ENCODE measurements at places on chromosomes 3 and 15.
A peak's percentile ranks its signal among the peaks of the same experiment; 100 is the strongest.

DNA sequence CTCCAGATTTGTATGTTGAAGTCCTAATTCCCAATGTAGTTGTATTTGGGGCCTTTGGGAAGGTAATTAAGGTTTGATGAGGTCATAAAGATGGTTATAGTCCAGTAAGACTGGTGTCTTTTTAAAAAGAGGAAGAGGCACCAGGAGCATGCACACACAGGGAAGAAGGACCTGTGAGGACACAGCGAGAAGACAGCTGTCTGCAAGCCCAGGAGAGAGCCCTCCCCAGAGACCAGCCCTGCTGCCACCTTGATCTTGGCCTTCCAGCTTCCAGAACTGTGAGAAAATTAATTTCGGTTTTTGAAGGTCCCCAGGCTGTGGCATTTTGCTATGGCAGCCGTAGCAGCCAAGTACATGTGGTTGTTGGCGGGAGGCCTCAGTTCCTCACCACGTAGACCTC, 32.8 kb upstream of the TSEN2 start:
- DNase-seq = no peak

DNA sequence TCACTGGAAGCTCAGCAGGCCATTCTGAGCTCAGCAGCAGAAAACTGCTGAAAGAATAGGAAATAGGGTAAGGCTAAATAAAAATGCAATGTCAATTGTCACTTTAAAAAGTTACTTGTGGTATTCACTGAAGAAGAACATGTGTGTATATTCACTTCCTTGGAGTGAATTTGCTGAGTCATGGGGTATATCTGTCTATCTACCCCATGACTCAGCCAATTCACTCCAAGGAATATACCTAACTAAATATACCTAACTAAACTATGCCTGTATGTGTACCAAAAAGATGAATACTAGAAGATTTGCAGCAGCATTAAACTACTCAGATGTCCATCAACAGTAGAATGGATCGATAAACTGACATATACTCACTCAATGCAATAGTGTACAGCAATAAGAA, 69.5 kb upstream of the KCNAB1 start:
- DNase-seq = no peak

DNA sequence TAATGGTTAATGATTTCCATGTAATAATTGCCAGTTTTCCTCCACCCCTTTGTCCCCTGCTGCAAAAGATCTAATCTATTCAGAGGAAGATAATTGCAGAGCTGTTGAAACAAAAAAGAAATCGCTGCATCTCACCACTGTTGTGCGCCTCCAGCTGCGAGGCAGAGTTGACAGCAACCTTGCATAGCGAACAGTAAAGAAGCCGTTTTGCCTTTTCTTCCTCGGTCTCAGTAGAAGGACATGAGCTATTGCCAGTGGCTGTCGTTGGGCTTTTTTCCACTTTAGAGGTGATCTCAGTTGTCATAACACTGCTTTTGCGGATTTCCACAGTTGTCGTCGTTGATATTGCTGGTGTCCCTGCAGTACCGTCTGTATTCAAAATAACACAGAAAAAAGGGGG, 314.2 kb downstream of the ZNF385D start:
- DNase-seq = no peak

DNA sequence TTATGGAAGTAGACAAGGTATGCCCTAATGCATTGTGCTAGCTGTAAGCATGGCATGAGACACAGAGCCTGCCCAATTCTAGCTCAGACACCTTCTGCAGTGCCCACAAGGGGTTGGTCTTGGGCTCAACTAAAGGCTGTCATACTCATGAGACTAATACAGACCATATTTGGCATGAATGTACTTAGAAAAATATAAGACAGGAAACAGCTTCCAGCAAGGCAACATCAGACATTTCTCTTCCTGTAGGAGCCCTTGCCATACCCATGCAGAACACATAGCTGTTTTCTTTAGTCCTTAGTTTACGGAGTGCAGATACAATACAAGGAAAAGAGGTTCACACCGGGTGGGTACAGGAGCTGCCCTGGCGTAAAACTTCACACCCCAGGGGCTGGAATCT, 30.5 kb upstream of the NR1I2 start:
- DNase-seq = no peak

- no peak for DNase-seq
Observed at GRCh38 chr3:40582401-40583027, 57.8 kb downstream of the ZNF621 start.

DNA sequence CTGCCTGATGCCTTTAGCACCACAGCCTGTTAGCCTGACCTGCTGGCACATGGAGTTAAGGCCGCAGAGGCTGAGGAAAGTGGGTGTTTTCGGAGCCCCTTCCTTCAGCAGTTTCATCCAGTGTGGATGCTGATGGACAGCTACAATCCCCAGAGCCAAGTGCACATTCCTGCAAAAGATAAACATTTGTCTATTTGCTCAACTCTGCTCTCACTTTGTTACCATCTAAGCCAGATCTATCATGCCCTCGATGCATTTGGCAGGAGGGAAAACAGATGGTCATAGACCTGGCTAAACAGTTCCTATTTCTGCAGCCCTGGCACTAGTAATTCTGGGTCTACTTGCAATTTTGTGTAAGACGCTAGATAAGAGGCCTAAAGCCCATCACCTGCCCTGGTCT, 312.9 kb upstream of the RASGRP1 start:
- DNase-seq = no peak

DNA sequence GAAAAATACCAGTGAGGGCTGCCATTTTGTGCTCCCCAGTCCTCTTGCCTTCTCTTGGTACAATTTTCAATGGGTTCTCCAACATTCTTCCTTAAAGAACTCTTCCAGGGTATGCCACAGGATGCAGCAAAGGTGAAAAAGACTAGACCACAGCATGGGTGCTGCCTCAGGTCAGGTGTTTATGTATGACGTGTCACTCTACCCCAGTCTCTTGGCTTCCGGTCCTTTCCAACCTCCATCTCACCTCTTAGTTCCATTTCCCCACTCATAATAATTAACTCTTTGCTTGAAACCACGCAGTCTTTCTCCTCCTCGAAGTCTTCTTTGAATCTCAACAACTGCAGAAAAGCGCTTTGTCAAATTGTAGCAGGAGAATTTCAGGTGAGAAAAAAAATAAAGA, 104.7 kb upstream of the TBC1D5 start:
- DNase-seq = no peak

GRCh38 chr3:41681479-41681878, 280.4 kb downstream of the ULK4 start:
- DNase-seq = no peak

- DNase-seq = no peak
Observed at GRCh38 chr15:98382139-98382538, 266.2 kb upstream of the IGF1R start.

DNA sequence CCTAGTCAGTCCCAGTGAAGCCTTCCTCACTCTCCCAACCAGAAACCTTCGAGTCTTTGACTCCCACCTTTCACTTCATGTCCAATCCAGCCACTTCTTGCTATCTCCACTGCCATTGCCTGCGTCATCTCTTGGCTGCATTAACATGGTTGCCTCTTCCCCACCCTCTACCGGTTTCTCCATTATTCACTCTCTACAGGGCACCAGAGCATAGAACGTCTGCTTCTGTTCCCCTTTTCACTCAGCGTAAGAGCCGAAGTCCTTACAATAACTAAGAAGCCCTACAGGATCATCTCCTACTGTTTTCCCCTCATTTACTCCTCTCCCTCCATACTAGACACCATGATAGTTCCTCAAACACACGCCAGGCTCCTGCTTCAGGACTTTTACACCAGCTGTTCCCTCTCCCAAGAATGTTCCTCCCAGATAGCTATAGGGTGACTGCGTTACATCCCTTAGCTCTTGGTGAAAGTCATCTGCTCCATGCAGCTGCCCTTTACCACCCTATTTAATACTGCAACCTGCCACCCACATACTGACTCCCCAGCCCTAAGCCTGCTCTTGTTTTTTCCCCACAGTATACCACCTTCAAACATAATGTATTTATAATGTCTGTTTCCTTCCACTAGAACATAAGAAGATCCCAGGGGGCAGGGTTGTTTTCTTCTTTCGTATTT, 30.9 kb downstream of the RCN2 start:
- DNase-seq = no peak

- no peak for DNase-seq
Observed at GRCh38 chr3:71119171-71119570, 464.4 kb downstream of the FOXP1 start.

DNA sequence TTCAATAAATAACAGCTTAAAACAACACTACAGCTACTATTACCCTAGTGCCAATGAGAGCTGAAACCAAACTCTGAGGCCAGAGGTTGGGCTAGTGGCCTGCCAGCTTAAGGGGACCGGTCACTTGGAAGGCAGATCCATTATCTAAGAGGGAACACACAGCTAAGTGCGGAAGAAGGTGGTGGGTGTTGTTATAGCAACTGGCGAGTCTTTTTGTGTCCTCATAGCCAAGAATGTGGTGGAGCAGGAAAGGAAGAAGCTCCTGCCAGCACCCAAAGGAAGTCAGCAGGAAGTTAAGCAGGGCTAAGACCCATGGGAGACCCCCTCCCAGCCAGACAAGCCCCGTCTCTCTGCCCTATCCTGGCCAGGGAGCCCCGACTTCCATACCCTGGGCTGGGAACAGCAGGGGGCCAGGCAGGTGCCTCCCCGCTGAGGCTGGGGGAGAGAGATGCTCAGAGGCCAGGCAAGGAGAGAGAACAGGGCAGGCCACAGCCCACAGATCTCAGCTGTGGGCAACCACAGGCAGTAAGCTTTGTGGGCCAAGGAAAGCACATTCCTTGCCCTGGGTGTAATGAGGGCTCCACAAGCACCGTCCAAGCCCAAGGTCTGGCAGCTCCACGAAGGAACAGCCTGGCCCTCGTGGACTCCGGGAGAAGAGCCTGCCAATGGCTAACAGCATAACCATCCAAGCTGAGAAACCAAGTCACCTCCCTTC, 34.0 kb upstream of the HRH1 start:
- no peak for DNase-seq

GRCh38 chr15:39056357-39056756, 491.7 kb upstream of the RASGRP1 start:
- no peak for DNase-seq

GRCh38 chr15:82692171-82692570, 17.5 kb downstream of the AP3B2 start:
- no peak for DNase-seq

GRCh38 chr3:43523454-43524053, 98.3 kb downstream of the ANO10 start:
- no peak for DNase-seq

- no peak for DNase-seq
Observed at GRCh38 chr3:169041677-169042171, 621.8 kb downstream of the MECOM start.

DNA sequence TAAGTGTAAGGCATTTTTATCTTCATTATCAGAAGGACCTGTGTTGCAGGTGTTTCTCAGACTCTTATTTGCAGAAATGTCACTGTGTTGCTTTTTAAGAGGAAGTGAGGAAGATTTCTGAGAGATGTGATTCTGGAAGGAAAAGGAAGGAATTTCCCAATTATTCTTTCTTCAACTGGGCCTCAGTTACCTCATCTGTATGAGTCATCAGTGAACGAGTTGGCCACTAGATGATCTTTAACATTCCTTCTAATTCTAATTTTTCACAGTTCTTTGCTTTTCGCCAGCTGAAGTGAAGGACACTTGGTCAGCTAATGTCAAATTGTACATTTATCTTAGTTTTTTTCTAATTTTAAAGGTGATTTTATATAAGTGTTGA, 28.9 kb downstream of the CLEC3B start:
- no peak for DNase-seq

- no peak for DNase-seq
Observed at GRCh38 chr3:143998266-143998665, 26.6 kb downstream of the DIPK2A start.

GRCh38 chr15:83692746-83693581, 39.0 kb downstream of the ADAMTSL3 start:
- DNase-seq = no peak

- no peak for DNase-seq
Observed at GRCh38 chr3:126126811-126127431, 43.0 kb upstream of the SLC41A3 start.

GRCh38 chr3:28972921-28973320, 307.9 kb upstream of the RBMS3 start:
- no peak for DNase-seq

DNA sequence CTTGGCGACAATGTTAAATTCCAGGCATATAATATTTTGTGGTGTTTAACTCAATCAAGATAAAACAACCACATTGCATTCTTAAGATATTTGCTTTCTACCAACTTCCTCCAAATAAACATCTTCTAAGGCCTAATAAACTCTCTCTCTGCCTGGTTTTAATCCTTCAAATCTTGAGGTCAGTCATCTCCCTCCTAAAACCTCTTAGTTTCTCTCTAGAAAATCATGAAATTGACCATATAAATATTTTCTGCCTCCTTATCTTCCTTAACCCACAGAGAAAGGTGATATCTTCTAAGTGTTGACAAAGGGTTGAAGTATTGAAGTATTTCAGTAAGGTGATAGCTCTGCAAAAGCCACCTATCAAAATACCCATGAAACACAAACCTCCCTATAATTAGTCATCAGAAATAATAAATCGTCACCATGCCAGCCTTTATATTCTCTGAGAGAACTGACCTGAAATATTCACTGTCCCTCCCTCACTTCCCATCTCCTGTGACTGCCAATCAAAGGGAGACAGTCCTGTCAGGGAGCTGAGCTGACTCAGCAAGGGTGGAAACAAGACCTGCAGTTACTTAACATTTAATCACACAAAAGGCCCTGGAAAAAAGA, 1261.1 kb downstream of the ROBO1 start:
- no peak for DNase-seq

DNA sequence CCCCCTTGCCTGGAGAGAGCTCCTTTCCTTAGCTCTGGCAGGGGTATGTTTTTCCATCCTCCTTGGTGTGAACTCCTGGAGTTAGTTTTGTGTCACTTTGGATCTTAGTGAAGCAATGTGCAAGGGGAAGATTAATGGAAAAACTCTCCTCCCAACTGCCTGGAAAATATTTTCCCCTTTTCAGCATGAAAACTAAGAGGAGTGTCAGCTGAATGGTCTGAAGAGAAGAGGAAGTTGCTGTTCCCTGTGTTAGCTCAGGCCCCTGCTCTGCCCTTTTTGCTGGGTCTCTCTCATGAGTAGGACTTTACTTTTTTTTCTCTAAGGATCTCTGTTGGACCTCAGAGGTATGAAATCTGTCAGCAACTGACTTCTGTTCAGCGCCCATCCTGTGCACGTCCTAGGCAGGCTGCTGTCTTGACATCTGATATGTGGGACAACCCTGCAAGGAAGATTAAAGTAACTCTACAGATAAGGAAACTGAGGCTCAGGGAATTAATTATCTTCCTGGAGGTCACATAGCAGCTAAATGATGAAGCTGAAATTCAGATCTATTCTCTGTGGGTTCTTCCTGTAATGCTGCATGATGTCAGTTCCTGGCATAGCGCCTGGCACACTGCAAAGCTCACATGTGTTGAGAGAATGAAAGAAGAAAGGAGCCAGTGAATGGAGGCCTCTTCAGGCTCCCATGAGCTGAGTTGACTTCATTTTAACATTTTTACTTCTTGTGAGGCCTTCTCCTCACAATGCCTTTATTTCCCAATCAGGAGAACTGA, 109.7 kb upstream of the GALNT15 start:
- peak; percentile 80 for DNase-seq

GRCh38 chr15:59997070-59997701, 6.9 kb upstream of the FOXB1 start:
- DNase-seq = no peak

GRCh38 chr3:102301155-102301880, 133.5 kb upstream of the ZPLD1 start:
- DNase-seq = no peak

GRCh38 chr3:134255404-134255803, 4.7 kb upstream of the RYK start:
- no peak for DNase-seq

Measured in forelimb muscle (tissue), 1 donor.